ENCODE measurements at places on chromosomes 7 and 10.

DNA sequence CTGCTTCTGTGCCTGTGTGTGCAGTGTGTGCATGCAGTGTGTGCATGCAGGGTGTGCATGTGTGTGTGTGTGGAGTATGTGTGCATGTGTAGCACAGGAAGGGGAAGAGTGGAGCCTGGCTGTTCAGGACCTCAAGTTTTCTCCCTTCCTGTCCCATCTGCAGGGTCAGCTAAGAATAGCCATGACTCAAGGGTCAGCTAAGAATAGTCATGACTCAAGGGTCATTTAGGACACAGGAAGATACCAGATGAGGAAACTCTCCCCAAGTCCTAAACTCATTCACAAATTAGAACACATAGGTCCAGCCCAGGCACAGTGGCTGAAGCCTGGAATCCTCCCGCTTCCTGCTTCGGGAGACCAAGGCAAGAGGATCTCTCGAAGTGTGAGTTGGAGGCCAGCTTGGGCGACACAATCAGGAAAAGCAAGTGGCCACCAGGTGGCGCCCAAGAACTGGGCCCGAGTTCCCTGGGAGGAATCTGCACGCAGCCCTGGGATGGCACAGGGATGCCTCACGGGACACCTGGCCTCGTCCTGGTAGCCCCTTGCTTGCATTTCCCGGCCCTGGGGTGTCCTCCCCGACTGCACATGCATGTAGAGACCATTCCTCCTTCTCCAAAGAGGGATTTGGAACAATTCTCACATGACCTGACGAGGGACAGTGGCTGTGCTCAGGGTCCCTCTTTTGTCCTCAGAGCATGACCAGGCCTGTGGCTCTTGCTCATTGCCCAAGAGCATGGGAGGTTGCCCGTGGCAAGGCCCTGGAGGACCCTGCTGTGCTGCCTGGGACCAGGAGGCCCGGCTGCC lies 21.4 kb upstream of the VOPP1 start:
- peak; percentile 79 for DNase-seq

DNA sequence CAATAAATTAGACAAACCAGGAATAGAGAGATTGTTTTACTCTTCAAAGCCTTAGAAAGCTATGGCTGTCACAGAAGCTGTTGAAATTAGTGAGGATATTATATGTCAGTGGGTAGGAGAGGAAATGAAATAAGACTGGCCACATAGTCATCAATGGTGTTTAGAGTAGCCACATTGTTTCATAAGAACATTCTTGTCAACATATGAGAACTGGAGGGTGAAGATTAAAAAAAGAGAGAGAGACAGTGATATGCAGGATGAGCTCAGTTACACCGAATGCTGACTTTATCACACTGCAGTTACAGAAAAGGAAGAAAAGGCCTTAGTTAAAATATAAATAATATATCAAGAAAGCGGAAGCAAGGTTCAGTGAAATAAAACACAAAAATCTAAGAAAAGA lies 412.0 kb downstream of the CNTNAP2 start:
- DNase-seq: no peak

DNA sequence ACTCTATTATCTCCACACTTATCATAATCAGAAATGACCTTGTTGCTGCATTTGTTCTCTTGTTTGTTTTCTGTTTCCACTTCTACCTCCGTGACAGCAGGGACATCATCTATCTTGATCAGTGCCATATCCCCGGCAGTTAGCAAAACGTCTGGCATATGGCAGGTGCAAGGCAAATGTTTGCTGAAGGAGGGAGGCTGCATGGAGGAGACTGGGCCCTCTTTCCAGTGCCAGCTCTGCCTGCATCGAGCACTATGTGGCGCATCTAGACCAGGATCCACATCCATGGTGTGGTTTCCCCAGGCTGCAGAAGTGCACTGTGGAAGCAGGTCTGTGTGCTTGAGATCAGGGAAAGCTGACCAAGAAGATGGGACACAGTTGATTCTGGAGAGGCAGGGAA lies 181.2 kb downstream of the KCNMA1 start:
- DNase-seq: no peak

DNA sequence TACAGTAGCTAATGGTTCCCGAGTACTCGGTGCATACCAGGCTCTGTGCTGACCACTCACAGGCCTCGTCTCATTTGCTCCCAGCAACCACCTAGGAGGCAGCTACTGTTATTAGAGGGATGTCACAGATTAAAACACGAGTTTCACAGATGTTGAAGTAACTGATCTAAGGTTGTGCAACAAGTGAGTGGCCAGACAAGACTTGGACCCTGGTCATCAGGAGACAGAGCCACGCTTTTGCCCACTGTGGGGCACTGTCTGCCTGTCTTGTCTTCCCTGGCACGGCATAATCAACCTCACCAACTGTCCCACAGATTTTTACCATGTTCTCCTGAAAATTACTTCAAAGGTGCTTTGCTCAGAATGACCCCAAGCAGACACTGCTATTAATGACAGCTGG lies 111.6 kb upstream of the HABP2 start:
- no peak for DNase-seq

DNA sequence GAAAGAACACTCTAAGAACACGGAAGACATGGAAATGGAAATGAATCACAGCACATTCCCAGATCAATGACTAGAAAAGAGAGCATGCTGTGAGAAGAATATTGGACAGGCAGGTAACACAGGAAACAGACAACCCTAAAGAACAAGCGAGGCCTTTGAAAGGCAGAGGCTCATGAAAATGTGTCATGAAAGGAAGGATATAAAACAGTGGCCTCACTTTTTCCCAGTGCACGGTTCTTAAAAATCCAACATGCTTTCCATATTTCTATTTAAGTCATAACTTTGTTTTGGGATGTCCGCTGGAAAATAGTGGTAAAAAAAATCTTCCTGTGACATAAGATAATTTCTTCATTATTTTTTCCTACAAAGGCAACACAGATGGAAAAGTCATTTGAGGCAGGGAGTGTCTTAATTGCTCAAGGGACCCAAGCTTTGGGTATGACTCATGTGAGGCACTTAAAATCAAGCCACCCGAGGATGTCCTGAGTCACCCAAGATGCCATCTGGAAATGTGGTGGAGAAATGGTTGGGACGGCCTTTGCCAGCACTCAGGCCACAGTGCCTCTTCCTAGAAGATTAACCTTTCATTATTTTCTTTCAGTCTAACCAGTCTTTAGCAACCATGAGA lies 17.0 kb downstream of the ITIH5 start:
- peak; percentile 6 for DNase-seq

DNA sequence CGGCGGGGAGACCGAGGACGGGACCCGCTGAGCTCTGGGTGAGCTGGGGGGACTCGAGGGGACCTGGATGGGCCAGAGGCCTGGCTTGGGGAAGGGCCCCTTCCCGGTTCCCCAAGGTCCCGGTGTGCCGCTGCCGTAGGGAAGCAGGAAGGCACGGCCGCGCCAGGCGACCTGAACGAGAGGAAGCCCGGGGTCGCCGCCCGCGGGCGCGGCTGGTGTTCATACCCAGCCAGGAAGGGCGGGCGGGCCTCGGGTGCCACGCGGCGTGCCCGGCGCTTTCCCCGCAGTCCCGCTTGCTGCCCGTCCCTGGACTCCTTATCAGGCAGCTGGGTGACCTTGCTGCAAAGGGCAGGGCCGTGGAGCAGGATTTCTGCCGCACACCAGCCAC lies 38.0 kb downstream of the ZNF777 start:
- peak; percentile 25 for DNase-seq

DNA sequence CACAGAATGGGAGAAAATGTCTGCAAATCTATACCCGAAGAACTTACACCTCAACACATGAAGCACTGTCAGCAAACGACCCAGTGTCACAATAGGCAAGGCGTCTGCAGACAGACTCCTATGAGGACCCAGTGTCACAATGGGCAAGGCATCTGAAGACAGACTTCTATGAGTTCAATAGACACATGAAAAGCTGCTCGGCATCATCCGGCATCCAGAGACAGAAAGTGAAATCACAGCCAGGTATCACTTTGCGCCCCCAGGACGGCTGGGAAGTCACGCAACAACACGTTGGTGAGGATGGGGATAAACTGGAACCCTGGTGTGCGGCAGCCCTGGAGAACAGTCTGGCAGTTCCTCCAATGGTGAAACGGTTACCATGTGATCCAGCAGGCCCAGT lies 273.2 kb downstream of the ELFN1 start:
- DNase-seq: no peak

- DNase-seq: no peak
Measured at GRCh38 chr7:668139-668931, 58.2 kb upstream of the DNAAF5 start.

- DNase-seq: peak; percentile 85
Measured at GRCh38 chr7:87416682-87417587, 58.5 kb downstream of the ABCB4 start.

DNA sequence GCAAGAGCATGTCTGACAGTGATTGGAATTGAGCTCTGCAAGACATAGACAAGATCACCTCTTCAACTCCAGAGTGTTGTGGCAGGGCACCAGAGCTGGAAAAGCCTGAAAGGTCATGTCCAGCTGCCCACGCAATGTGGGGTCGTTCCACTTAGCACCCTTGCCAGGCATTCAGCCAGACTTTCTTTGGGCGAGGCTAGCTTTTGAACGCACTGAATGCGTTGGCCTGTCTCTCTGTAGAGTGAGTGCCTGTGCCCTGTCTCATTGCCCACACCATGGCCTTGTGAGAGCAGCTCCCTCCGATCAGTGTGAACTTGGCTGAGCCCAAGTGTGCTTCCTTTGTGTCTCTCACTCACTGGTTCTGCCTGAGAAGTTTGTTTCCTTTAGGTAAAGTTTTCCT lies 23.3 kb downstream of the UBTD1 start:
- DNase-seq: no peak

- DNase-seq: no peak
Measured at GRCh38 chr10:110724937-110725336, 80.8 kb downstream of the RBM20 start.

DNA sequence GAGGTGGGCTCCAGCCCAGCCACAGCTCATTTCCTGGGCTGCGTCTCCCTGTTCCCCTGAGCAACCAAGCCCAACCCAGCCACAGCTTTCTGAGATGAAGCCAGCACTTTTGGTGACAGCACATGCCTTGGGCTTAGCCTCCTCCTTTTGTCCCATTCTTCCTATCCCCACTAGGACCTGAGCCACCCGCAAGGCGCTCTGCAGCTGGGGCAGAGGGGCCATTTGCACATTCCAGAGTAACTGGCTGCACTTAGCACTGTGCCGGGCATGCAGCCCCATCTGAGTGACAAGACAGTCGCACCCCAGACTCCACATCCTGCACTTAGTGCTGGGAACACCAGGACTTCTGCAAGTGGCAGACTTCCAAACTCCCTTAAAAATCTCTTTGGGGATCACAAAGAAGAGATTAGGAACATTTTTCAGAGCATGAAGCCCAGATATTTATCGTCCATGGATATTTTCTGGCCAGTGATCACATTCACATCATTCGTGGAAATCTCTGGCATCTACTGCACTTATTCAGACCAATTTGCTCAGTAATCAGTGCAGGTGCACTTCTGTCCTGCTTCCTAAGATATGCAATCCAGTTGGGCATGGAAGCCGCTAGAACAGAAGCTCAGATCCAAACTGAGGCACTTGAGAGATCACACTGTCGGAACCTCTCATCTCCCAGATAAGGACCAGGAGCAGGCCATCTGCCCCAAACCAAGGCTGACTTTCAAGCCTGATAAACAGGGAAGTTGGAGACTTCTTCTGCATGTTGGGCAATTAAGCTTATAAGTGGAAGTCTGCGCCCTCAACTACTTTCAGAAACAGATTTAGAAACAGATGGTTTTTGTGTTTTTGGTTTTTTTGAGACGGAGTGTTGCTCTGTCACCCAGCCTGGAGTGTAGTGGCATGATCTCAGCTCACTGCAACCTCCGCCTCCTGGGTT lies 26.4 kb downstream of the CHST15 start:
- DNase-seq: no peak

DNA sequence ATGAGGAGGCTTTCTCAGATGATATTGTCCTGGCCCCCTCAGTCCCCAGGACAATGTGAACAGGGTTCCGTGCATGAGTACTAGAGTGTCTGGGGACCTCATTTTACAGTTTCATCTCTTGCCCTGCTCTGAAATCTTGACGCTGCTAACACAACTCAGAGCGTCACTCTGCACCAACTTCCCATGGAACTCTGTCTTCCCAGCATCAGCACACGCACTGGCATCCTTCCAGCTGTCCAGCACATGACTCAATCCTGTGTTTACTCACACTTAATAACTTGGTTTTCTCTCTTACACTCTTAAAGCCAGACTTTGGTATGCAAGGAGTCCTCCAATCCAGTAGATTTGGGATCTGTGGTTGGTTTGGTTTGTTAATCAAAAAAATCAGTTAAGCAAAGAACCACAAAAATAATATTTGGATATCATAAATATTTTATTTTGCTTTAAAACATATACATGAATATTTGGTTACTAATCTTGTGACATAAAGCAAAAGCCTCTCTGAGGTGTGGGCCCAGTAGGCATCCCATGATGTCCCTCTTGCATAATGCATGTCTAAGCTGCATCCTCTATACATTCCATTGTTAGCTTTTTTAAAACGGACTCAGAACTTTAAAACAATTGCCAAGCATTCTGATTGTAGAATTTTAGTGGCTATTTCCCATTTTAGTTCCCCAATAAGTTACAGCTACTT lies 131.0 kb downstream of the CXCL12 start:
- DNase-seq: no peak

- DNase-seq: peak; percentile 36
Measured at GRCh38 chr10:32210306-32211045, 136.5 kb downstream of the EPC1 start.

GRCh38 chr7:135192914-135193536 lies 18.3 kb downstream of the WDR91 start:
- no peak for DNase-seq

GRCh38 chr10:8054244-8054493 lies 319 bp upstream of the GATA3 start:
- DNase-seq: no peak
